ENCODE measurements at places on chromosomes 7 and 10.

DNA sequence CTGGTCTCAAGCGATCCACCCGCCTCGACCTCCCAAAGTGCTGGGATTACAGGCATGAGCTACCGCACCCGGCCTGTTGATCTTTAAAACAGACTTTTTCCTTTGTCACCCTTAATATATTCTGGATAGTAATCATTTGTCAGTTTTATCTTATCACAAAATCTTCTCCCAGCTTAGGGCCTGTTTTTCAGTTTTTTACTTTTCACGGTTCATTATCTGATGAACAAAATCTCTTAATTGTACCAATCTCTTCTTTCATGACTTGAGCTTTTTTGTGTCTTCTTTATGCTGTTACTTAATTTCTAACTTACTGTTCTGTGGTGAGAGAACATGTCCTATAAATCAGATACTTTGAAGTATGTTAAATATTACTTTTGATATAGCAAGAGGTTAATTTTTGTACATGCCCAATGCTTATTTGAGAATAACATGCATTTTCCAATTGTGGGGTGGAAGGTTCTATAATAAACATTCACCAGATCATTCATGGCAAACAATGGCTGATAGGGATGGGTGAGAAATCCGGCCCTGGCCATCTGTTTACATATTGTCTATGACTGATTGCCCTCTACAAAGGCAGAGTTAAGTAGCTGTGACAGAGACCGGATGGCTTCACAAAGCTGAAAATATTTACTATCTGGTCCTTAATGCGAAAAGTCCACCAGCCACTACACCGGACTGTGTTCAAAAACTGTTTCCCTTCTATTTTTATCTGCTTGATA, 5.3 kb downstream of the PAPOLB start:
- no peak for DNase-seq

DNA sequence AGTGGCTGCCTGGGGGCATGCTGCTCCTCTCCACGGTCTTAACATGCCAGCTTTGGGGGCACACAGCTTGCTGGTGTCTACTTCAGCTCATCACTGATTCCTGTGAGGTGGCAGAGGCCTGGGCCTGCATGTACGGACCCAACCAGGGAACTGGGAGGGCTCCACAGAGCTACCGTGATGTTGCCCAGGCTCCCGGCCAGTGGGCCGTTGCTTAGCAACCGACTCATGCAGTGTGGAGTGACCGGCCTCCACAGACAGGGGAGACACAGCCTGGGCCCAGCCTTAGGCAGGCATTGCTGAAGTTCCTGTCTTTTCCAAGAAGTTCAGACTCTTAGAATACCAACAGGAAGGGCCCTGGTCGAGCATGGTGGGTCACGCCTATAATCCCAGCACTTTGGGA, 25.8 kb upstream of the SH2B2 start:
- DNase-seq: no peak

GRCh38 chr7:83060218-83060617, 102.5 kb downstream of the PCLO start:
- no peak for DNase-seq

GRCh38 chr7:70352906-70353305, 754.6 kb downstream of the AUTS2 start:
- no peak for DNase-seq

- DNase-seq: no peak
These were observed 76.4 kb upstream of the SCIN start for GRCh38 chr7:12493863-12494686.

DNA sequence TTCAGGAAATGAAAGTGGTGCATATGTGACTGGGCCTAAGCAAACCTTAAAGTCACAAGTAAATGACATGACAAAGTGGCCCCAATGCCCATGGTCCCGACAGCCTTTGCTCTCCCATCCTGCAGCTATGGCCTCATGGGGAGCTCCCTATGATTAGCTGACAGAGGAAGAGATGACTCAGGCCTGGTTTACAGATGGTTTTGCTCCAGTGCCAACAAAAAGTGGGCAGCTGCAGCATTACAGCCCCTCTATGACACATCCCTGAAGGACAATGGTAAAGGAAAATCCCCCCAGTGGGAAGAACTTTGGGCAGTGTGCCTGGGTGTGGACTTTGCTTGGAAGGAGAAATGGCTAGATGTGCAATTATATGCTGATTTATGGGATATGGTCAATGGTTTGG, 105.1 kb upstream of the ADCY1 start:
- DNase-seq: no peak

DNA sequence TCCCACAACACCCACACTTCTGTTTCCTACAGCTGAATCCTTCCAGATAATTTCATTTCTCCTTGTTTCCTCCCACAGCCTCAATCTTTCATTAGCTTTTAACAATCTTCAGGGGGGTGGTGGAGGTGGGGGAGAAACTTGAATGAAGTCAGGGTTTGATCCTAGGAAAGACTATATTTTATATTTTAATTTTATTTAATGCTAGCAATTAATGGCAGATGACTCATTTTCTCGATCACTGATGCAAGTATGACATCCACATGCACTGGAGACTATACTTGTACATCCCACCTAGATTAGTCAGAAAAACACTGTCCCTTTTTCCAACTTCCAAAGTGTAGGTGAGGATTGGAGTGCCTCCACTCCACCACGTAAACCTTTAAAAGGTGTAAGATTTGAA, 1181.3 kb upstream of the AUTS2 start:
- no peak for DNase-seq
